Endothelial cell of umbilical vein (primary cell): ENCODE measurements at places on chromosomes 3 and 15. TPM values are rescaled to one million over a fixed set of nuclear protein-coding genes. Genes with fewer than 3 reads are reported as not detected.

The FSTL1 gene
- 522 and 562 TPM in 2 replicates for total RNA-seq

The ACKR2 gene
- not detected in 2 replicates for total RNA-seq

The CMTM8 gene
- 7.3 and 8.1 TPM in 2 replicates for total RNA-seq

The LARP6 gene
- 16.9 and 25.2 TPM in 2 replicates for total RNA-seq

The PARP16 gene
- 6.0 and 6.3 TPM in 2 replicates for total RNA-seq

The CHRNA5 gene
- total RNA-seq: 12.7 and 15.6 TPM in 2 replicates

The LRRIQ4 gene
- total RNA-seq: not detected in 2 replicates

- no peaks in the 10 kb centered on the region for H3K36me3 ChIP-seq
- H3K4me3 ChIP-seq: no peak overlapping the region
- H3K4me1 ChIP-seq: no peaks in the 10 kb centered on the region
- H3K27ac ChIP-seq: no peak overlapping the region
- H3K27me3 ChIP-seq: no peaks in the 10 kb centered on the region
- no peak for DNase-seq
These were observed 220.7 kb upstream of the CADM2 start for GRCh38 chr3:84738086-84738485.

- H3K4me3 ChIP-seq: no peak overlapping the region
- no peaks in the 10 kb centered on the region for H3K27me3 ChIP-seq
These were observed 54.0 kb downstream of the ETV5 start for GRCh38 chr3:186054792-186055352.

- no peak for DNase-seq
- no peaks in the 10 kb centered on the region for H3K4me1 ChIP-seq
- H3K4me3 ChIP-seq: no peak overlapping the region
- H3K27me3 ChIP-seq: no peaks in the 10 kb centered on the region
These were observed 14.9 kb downstream of the C3orf33 start for GRCh38 chr3:155791190-155791589.

GRCh38 chr3:196246612-196247308 is 30.4 kb downstream of the SLC51A start:
- H3K4me1 ChIP-seq: no peaks in the 10 kb centered on the region
- no peak for DNase-seq
- no peak overlapping the region for H3K4me3 ChIP-seq
- H3K27ac ChIP-seq: no peak overlapping the region
- peaks cover 12% of the 10 kb centered on the region for H3K36me3 ChIP-seq

- no peak for DNase-seq
- no peaks in the 10 kb centered on the region for H3K27me3 ChIP-seq
- no peak overlapping the region for H3K27ac ChIP-seq
- H3K4me3 ChIP-seq: no peak overlapping the region
- no peaks in the 10 kb centered on the region for H3K4me1 ChIP-seq
- H3K36me3 ChIP-seq: no peaks in the 10 kb centered on the region
These were observed 7.0 kb upstream of the ATP8B4 start for GRCh38 chr15:50126072-50126471.

- H3K27ac ChIP-seq: no peak overlapping the region
- no peak overlapping the region for H3K4me3 ChIP-seq
- no peaks in the 10 kb centered on the region for H3K36me3 ChIP-seq
- no peak for DNase-seq
- no peaks in the 10 kb centered on the region for H3K4me1 ChIP-seq
These were observed 36.7 kb upstream of the SECISBP2L start for GRCh38 chr15:49082960-49083359.

DNA sequence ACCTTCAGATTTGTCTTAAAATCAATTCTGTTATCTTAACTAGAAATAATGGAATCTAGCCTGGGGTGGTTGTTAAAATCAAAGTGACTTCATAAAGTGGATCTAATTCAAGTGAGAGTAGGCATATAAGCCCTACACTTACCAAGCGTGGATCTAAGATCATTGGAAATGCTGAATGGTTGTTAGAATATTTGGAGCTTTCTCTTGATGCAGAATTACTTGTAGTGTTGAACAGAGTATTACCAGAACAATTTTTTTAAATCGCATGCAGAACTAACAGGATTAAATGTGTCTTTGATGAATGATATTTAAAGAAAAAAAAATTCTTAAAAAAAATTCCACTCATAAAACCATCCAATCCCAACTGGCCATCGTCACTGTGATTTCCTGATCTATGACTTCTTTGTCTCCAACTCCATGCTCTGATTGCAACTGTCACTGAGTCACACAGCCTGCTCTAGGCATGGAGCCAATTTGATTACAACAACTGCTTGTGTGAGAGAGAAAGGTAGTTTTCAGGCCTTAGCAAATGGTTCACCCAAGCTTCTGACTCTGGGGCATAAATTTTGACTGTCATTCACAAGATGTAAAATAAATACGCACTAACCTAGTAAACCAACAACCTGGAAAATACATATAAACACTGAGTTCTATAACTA is 25.9 kb upstream of the SPRED1 start:
- no peaks in the 10 kb centered on the region for H3K36me3 ChIP-seq
- H3K27me3 ChIP-seq: no peaks in the 10 kb centered on the region

- H3K27ac ChIP-seq: no peak overlapping the region
- H3K36me3 ChIP-seq: no peaks in the 10 kb centered on the region
- peaks cover 13% of the 10 kb centered on the region for H3K4me1 ChIP-seq
- H3K4me3 ChIP-seq: no peak overlapping the region
These were observed 13.8 kb downstream of the DENND4A start for GRCh38 chr15:65778269-65778668.

DNA sequence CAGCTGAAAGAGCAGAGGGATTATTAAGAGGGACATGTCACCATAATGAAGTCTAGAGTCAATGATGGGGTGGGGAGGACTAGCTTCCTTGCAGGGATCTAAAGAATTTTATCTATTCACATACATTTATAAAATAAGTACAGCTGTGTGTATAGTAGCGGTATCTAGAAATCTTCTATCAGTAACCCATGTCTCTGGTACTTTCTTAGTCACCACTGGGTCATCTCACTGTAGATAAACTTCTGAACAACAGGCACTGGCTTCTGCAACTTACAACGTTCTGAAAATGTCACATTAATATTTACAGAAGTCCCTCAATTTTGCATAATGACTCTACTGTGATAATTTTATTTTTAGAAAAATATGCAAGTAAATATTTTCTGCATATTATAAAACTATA is 401.7 kb downstream of the TBC1D5 start:
- no peaks in the 10 kb centered on the region for H3K36me3 ChIP-seq
- H3K27me3 ChIP-seq: no peaks in the 10 kb centered on the region
- no peak overlapping the region for H3K4me3 ChIP-seq
- no peak overlapping the region for H3K27ac ChIP-seq
- no peaks in the 10 kb centered on the region for H3K4me1 ChIP-seq

DNA sequence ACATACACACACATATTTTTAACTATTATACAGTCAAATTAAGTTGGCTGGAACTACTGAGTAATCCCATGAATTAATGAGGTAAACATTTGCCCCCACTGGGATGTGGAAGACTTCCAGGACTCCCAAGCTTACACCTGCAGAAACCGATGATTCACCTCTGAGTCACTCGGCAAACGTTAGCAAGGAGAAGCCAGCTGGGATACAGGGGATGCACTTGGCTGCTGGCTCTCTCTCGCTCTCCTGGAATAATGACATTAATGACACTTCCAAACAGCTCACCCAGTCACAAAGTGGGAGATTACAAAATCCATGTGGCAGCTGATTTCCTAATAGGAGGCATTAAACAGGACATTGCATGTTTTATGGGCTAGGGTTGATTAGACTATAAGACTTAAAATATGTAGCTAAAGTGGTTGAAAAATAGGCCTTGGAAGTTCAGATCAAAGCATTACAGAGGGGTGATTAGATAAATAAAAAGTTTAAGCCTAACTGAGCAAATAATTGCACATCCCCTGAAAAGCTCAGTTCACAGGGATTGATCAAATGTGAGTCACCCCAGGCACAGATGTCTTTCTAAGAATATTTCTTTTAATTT is 500.9 kb downstream of the SOX2 start:
- DNase-seq: peak; percentile 61
- no peaks in the 10 kb centered on the region for H3K4me1 ChIP-seq
- no peak overlapping the region for H3K4me3 ChIP-seq
- H3K36me3 ChIP-seq: no peaks in the 10 kb centered on the region
- H3K27me3 ChIP-seq: no peaks in the 10 kb centered on the region

GRCh38 chr3:123401836-123402530 is 46.9 kb downstream of the ADCY5 start:
- no peaks in the 10 kb centered on the region for H3K4me1 ChIP-seq
- H3K36me3 ChIP-seq: no peaks in the 10 kb centered on the region
- no peak overlapping the region for H3K27ac ChIP-seq
- no peak for DNase-seq

- no peaks in the 10 kb centered on the region for H3K4me1 ChIP-seq
- no peak overlapping the region for H3K4me3 ChIP-seq
- no peak for DNase-seq
- no peaks in the 10 kb centered on the region for H3K36me3 ChIP-seq
- no peak overlapping the region for H3K27ac ChIP-seq
- H3K27me3 ChIP-seq: no peaks in the 10 kb centered on the region
These were observed 44.2 kb upstream of the TPM1 start for GRCh38 chr15:62998262-62998890.

- H3K27ac ChIP-seq: no peak overlapping the region
- no peak for DNase-seq
- H3K4me1 ChIP-seq: no peaks in the 10 kb centered on the region
- H3K27me3 ChIP-seq: no peaks in the 10 kb centered on the region
- no peaks in the 10 kb centered on the region for H3K36me3 ChIP-seq
These were observed 8.6 kb downstream of the CLN6 start for GRCh38 chr15:68220967-68221366.

DNA sequence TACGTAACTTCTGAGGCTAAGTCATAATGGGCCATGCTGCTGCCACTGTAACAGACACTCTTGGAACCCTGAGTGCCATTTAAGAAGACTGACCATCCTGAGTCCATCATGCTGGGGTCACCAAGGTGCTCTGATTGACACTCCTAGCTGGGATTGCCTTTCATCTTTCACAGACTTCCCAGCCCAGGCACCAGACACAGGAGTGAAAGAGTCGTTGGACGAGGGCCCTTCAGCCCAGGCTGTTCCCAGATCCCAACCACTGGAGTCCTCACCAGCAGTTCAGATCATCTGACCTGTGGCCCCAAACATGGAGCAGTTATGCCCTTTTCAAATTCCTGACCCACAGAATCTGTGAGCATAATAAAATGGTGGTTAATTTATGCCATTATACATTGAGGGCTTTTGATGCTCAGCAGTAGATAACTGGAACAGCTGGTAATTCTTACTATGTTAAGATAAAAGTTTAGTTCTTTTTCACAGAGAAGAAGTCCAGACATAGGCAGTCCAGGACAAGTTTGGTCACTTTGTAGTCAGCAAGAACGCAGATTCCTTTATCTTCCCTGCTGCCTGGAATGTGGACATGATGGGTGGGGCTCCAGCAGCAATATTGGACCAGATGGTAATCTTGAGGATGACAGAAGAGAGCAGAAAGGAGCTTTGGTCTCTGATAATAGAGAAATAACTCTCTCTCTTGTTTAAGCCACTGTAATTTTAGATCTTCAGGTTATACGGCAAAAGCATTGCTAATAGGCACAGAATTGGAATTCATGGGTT is 7.3 kb upstream of the EHD4 start:
- DNase-seq: no peak
- no peak overlapping the region for H3K4me3 ChIP-seq
- no peak overlapping the region for H3K27ac ChIP-seq

DNA sequence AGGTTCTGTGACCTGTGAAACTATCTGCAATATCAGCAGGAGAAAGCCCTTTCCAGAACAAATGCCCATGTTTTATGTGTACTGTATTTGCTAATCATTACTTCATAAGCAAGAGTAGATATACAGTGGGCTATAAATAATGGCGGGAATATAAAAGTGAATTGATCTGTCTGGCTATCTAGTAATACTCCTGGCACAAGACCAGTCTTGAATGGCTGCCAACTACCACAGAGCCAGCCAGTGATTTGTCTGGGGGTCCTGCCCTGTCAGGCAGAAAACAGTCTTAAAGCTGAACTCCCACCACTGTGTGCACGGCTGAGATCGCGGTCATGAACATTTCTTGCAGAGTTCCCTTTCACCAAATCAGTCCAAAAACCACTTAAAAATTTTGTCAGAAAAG is 176.3 kb downstream of the MEIS2 start:
- H3K4me1 ChIP-seq: no peaks in the 10 kb centered on the region
- peak; percentile 15 for DNase-seq
- no peak overlapping the region for H3K27ac ChIP-seq
- no peak overlapping the region for H3K4me3 ChIP-seq
- no peaks in the 10 kb centered on the region for H3K36me3 ChIP-seq
- no peaks in the 10 kb centered on the region for H3K27me3 ChIP-seq

- H3K27ac ChIP-seq: no peak overlapping the region
- no peaks in the 10 kb centered on the region for H3K27me3 ChIP-seq
- no peaks in the 10 kb centered on the region for H3K4me1 ChIP-seq
- no peak for DNase-seq
- H3K36me3 ChIP-seq: peaks cover 12% of the 10 kb centered on the region
- no peak overlapping the region for H3K4me3 ChIP-seq
These were observed 94.9 kb downstream of the LRRK1 start for GRCh38 chr15:101013769-101014675.

DNA sequence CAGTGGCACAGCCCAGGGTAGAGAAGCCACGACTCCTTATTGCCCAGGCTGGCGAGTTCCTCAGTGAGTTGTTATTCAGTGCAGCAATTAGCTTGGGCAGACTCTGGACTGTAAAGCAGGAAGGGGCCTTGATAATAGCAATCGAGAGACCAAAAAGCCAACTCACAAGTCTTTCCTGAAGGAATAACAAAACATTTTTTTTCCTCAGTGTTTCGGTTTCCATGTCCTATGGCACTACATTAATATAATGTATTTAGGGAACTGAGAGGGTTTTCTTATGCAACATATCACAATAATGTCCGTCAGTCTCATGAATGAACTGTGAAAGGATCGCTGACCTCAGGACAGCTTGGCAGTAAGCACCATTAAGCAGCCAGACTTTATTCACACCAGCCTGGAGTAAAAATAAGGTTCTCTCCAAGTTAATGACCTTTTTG is 248.9 kb upstream of the TBL1XR1 start:
- no peak overlapping the region for H3K4me3 ChIP-seq
- H3K27me3 ChIP-seq: no peaks in the 10 kb centered on the region
- H3K36me3 ChIP-seq: no peaks in the 10 kb centered on the region

- H3K27me3 ChIP-seq: no peaks in the 10 kb centered on the region
- no peaks in the 10 kb centered on the region for H3K36me3 ChIP-seq
- H3K4me1 ChIP-seq: no peaks in the 10 kb centered on the region
- H3K4me3 ChIP-seq: no peak overlapping the region
- DNase-seq: no peak
These were observed 90.0 kb upstream of the ANKRD34C start for GRCh38 chr15:79192462-79193036.

- H3K4me3 ChIP-seq: no peak overlapping the region
- no peaks in the 10 kb centered on the region for H3K36me3 ChIP-seq
- no peak overlapping the region for H3K27ac ChIP-seq
These were observed 29.9 kb upstream of the PFN2 start for GRCh38 chr3:150000641-150001040.
